ENCODE measurements at places on chromosomes 12 and 14.

DNA sequence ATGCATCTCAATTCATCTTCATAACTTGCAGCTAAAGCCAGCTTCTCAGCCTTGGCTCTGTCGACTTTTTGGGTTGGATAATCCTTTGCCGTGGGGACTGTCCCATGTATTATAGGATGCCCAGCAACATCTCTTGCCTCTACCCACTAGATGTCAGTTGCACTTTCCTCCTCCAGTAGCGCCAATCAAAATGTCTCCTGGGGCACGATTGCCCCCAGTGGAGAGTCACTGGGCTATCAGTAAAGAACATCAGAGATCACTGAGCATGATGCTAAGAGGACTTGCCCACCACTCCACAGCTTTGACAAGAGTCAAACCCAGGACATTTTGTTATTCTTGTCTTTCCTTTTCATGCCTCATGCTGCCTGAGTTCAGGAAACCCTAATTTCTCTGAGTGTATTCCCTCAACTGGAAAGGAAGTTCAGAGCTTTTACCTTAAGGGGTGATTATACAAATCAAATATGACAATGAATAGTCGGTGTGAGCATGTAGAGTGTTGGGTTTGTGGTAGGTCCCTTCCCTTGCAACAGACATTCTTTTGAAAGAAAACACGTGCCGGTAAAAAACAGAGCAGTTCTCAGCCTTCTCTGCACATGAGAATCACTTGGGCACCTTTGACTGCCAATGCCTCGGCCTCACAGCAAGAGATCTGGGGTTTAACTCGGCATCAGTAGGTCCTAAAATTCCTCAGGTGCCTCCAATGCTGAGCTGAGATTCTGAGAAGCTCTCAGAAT lies 980.6 kb downstream of the VRK1 start:
- DNase-seq = no peak

- DNase-seq = no peak
These were observed 101.9 kb downstream of the SLC8A3 start for GRCh38 chr14:70086685-70087379.

DNA sequence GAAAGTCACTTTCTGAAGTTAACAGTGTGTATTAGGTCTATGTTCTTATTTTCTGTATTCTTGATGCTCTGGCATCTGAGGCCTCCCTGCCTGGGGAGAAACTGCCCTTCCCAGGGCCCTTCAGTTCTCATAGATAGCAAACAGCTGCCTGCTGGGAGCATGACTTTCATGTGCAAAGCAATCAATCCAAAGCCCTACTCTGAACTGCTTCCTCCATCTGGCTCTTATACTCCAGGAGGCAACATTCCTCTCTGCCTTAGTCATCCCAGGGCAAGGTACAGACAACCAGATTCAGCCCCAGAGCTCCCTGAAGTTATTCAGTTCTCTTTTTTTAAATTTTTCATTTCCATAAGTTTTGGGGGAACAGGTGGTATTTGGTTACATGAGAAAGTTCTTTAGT lies 41.7 kb upstream of the RIN3 start:
- DNase-seq = no peak

- DNase-seq = no peak
These were observed 69.3 kb downstream of the SERPINA3 start for GRCh38 chr14:94681300-94682060.

GRCh38 chr12:14366209-14367039 lies 942 bp downstream of the ATF7IP start:
- no peak for DNase-seq

DNA sequence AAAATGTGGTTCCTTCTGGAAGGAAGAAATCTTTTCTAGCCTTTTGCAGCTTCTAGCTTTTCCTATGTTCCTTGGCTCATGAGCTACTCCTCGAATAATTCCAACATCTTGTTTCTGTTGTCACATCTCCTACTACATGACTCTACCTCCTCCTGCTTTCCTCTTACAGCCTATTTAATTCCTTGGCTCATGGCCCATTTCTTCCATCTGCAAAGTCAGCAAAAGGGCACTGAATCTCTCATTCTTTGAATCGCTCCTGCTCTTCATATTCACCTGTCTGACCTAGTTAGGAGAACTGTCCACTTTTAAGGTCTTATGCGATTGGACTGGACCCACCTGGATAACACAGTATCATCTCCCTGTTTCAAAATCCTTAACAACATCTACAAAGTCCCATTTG lies 15.8 kb downstream of the PRKD1 start:
- no peak for DNase-seq

DNA sequence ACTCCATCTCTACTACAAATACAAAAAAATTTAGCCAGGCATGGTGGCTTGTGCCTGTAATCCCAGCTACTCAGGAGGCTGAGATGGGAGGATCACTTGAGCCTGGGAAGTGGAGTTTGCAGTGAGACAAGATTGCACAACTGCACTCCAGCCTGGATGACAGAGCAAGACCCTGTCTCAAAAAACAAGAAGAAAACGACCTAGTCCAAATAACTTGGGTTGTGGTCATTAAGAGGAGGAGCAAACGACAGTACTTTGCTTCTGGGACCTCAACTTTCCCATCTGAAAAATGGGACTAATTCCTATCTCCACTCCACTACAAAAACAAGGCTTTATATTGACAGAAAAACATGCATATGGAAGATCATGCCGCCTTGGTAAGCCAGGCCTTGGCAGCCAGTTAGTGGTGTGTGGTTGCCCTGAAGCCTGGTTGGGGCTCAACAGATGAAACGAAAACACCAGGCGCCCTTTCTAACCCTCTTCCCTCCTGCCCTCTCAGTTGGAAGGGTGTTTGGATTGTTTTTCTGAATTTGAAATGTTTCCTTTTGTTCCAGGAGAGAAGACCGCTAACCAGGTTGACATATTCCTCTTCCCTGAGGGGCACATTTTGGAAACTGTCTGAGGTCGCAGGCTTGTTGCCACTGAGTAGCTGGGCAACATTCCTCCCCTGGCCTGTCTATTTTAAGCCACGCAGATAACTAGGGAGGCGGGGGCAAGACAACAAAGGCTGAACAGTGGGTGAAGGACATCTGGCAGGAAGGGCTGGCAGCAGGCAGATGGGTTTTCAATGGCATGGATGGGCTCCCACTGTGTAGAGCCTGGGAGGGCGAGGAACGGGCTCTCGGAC lies 13.7 kb upstream of the VPS37B start:
- no peak for DNase-seq

DNA sequence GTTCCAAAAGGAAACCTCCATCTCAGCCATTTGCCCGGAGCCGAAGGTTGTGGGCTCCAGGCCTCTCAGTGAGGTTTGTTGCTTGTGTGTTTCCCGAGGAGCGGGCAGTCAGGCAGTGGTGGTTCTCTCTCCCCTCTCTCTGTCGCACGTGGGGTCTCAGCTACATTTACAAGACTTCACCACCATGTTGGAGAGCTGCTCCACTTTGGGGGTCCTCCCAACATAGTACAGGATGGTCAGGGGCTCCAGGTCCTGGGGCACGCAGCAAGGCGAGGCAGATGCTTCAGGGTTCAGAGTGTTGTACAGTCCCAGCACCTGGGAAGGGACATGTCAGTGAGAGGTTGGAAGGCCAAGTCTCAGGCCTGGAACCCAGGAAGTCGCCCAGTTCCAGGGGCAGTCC lies 22.8 kb downstream of the TGFB3 start:
- no peak for DNase-seq

GRCh38 chr12:11973396-11973795 lies 97.3 kb upstream of the BCL2L14 start:
- no peak for DNase-seq

GRCh38 chr12:10749700-10750384 lies 26.7 kb upstream of the YBX3 start:
- DNase-seq = peak; percentile 39

DNA sequence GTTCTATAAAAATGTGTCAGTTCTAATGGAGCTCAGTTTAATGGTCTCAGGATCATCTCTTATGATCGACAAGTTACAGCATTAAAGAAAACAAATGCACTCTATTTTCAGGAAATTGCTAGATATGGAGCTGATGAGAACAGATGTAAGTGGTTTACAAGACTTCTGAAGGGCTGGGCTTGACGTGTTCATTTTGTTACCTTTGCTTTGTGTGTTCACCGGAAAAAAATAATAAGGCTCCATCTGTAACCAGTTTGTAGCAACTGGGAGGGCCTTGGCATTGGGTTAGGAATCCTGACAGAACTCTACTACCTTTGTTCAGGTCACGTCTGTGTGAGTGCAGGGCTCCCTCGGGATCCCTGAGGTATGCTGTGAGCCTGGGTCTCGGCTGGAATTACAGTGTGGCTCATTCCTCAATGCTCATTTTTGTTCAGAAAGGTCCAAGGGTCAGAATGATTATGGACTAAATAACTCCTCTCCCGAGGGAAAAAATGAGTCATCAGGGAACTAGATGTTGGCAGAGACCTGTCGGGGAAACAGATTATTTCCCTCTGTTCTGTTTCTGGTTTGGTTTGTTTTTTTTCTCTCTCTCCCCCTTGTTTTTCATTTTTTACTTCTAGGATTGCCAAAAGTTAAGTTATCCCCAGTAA lies 158.0 kb downstream of the SLC5A8 start:
- no peak for DNase-seq

DNA sequence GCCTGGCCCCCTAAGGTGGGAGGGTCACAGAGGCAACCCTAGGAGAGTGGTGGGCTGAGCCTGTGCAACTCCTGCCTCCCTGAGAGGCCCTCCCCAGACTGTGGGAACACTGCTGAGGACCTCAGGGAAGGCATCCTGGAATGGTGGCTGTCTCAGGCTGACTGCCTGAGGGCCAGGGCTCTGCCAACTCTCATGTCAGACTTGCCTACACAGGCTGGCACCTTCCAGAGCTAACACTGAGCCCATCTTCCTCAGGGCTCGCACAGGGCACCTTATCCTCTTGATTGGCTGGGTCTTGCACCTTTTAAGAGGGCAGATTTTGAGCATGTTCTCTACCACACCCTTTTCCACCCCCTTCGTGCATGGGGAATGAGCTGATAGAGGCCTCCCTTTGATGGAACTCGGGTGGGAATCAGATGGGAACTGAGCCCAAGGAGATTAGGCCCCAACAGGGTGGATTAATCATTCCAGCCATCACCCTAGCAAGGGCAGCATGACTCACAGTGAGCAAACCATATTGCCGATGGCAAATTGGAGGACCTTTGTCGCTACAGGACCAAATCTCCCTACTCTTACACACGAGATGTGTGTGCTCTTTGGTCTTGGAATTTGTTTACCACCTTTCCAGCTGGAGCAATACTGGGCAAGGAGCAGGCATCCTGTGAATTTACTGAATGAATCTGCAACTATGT lies 702.8 kb downstream of the VRK1 start:
- DNase-seq = no peak

DNA sequence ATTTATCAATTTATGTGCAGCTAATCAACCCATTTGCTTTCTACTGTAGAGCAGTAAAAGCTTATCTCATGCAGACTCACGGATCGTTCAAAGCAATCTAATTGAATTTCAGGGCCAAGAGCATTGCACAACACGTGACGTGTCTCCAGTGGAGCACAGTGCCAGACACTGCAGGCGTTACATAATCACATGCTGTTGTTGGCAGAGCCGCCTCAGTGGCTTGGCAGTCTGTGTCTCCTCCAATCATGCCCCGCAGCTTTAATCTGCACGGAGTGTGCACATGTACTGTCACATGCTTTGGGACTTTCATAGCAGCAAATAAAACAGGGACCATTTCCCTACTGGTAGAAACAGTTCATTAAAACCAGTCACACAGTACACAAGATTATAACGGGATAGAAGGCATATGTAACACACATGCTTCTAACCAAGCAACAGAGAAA lies 309.3 kb downstream of the ITPR2 start:
- no peak for DNase-seq

- no peak for DNase-seq
These were observed 256.6 kb upstream of the FOXN3 start for GRCh38 chr14:89673512-89674225.

GRCh38 chr14:28780843-28781820 lies 14.5 kb downstream of the FOXG1 start:
- no peak for DNase-seq

DNA sequence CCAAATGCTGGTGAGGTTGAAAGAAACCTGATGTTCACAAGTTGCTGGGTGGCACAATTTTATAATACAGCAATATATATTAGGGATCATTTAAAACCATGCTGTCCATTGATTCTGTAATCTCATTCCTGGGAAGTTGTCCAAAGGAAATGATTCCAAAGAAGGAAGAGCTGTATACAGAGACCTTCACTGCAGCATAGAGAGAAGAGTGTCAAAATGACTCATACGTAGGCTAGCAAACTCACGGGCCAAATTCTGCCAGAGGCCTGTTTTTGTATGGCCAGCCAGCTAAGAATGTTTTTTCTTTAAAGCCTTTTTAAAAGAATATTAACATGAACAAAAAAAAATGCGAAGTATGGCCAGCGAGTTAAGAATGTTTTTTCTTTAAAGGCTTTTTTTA lies 69.2 kb upstream of the MED13L start:
- no peak for DNase-seq
